Neural progenitor cell (in vitro differentiated cells): ENCODE measurements at places on chromosomes 4 and X. TPM values are rescaled to one million over a fixed set of nuclear protein-coding genes. Genes with fewer than 3 reads are reported as not detected.

Gene SSX4
- not detected in 2 replicates for total RNA-seq

DNA sequence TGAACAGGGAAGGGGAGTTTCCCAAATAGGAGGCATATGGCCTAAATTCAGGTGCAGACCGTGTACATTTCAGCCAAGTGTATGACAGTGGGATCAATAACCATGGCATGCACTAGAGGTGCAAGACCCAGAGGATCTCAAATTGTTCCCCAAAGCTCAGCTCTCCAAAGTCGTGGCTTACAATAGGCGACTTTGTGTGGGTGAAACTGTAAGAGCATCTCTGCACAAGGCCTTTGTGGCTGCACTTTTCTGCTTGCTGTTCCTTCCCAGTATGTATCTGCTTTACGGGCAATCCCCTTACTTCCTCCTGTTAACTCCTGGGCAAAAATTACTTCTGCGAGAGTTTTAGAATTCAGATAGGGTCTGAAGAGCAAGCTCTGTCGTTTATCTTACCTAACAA lies 518.3 kb upstream of the ZFP42 start:
- DNase-seq, result no peak

Gene DCAF16
- total RNA-seq, result 65.7 and 75.8 TPM in 2 replicates

DNA sequence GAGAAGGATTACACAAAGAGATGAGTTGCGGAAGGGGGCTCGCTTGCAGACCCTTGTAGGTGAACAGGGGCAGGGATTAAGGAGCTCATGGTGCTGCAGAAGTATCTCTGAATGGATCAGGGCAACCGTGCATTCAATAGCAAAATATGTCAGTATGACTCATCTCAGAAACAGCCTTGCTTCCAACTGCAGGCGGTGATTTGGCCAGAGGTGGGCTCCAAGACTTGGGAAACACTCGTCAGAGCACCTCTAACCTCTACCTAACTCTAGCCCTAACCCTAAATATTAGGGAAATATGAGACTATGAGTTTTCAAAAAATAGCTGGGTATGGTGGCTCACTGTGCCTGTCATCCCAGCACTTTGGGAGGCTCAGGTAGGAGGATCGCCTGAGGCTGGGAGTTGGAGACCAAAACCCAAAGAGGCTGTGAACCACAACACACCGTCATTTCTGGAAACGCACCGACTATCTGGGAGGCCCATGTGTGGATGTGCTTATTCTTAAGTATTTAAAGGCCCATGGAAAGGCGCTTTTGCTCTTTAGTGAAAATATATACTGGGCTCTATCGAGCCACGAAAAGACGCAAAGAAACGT lies 102.6 kb downstream of the DHRSX start:
- DNase-seq, result no peak

DNA sequence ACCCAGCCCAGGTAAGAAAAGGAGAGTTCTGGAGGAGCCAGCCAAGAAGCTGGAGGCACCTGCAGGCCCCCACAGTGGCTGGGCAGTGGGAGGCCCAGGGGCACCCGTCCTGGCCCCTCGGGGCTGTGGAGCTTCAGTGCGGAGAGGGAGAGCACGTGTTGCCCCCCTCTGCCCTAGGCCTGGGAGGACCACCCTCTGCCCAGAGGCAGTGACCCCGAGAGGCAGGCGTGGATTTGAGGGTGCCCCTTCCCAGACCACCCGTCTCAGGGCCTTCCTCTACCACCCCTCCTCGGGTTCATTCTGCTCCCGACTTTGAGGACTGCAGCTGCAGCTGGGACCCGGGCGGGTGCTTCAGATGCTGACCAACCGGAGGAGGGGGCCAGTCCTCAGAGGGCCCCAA lies 12.1 kb upstream of the HGFAC start:
- no peak for DNase-seq
